Amniotic stem cell (primary cell): ENCODE measurements at places on chromosomes 16 and 17.

- DNase-seq, result no peak
These were observed 13.1 kb downstream of the MRM3 start for GRCh38 chr17:795276-795675.

DNA sequence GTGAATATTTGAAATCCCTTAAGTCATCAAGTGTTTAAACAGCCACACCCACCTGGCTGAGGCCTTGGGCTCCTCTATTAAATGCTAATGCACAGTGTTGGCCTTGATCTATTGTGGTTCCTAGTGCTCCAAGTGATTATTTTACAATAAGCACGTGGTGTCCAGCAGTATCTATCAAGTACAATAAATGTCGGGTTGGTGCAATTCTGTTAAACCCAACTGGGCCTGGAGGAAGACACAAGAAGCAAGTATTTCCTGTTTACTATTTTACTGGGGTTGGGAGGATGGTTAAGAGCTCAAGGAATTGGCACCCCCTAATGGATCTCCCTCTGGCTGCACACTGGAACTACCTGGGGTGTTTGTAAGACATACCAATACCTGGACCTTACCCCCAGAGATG is 72.1 kb upstream of the HNF1B start:
- DNase-seq, result no peak

DNA sequence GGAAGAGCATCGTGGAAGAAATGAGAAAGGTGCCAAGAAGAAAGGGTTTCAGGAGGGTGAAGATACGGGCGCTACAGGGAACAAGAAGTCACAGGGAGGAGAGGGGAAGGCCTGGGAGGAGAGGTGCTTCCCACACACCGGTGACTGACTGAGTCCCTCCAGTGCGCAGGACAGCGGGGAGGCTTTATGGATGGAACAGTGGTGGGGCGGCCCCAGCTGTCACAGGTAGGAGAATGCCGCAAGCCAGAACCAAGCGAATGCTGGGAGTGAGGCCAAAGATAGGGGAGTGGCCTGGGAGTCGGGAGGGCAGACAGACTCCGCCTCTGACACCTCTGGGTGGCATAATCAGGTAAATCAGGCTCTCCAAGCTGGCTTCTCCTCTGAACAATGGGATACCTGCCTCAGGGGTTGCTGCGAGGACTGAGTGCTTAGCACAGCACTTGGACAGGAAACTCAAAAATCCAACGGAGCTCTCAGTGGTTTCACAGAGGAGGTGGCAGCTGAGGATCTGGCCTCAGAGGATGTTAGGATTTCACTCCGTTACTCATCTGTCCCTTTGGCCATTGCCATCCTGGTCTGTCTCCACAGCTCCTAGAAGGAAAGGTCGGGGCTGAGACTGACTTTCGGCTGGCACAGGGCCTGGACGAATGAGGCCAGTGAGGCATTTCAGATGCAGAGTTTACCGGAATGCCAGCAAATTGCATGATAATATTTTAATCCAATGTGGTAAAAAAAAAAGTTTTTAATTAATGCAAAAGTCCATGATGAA is 717 bp upstream of the CNP start:
- DNase-seq, result no peak

GRCh38 chr17:42027961-42028790 is 8.3 kb downstream of the NKIRAS2 start:
- DNase-seq, result no peak
